WERI-Rb-1 (cell line): ENCODE measurements at places on chromosomes 1 and 21.

DNA sequence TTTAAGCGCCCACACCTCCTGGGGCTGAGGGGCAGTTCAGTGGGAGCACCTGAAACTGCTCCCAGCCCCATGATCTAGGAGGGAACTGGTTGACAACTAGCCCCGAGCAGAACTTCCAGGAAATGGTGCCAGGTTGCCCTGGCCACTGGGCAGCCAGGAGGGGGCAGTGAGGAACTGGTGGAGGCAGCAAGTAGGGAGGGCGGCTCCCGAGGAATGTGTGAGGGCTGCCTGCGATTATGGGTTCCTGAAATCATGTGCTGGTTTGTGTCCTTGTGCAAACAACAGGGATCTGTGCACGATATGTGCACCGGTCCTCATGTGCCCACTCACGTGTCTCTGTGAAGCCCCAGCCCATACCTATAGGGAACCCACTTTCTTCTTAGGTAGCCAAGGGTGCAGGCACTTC, 9.9 kb downstream of the GPR3 start:
- peak; percentile 57 for DNase-seq

DNA sequence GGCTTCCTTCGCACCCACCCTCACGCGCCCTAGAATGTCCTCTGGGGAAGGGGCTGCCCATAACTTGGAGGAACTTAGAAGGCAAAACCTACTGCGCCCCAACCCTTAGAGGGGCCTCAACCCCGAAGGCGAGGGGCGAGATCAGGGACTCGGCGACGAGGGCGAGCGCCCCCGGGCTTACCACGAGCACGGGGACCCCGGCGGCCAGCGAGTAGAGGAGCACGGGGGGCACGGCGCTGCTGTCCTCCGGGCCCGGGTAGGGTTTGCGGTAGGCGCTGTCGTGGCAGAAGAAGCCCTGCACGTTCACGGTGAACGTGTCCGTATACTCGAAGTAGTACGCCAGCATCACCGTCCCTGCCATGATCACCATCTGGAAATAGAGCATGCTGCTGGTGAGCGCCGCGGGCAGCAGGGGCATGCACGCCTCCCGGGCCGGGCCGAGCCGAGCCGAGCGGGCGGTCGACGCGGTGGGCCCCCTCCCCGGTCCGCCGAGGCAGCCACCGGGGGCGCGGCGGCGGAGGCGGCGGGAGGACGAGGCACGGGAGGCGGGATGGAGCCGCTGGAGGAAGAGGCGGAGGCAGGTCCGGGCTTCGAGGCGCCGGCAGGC, 304 bp downstream of the PLPPR5 start:
- peak; percentile 28 for DNase-seq

DNA sequence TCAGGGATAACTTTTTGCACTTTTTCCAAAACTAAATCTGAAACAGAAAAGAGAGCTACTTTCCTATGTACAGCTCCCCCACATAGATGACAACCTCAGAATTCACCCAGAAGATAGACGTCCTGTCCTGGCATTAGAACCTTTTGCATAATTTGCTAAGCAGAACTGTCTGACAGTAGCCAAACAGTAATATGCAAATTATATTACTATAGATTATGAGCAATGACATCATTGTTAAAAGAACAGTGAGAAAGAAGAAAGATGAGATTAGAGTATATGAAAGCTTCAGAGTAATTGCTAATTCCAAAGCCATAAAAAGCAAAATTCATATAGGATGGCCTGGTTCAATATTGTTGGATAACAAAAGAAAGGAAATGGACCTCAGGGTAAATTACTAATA, 43.7 kb downstream of the SLC44A5 start:
- no peak for DNase-seq

GRCh38 chr1:178092878-178093493, 918 bp upstream of the RASAL2 start:
- DNase-seq = peak; percentile 75

GRCh38 chr1:64223329-64224151, 20.1 kb downstream of the UBE2U start:
- DNase-seq = no peak

- no peak for DNase-seq
Measured at GRCh38 chr1:48495911-48496310, 23.9 kb upstream of the SPATA6 start.

DNA sequence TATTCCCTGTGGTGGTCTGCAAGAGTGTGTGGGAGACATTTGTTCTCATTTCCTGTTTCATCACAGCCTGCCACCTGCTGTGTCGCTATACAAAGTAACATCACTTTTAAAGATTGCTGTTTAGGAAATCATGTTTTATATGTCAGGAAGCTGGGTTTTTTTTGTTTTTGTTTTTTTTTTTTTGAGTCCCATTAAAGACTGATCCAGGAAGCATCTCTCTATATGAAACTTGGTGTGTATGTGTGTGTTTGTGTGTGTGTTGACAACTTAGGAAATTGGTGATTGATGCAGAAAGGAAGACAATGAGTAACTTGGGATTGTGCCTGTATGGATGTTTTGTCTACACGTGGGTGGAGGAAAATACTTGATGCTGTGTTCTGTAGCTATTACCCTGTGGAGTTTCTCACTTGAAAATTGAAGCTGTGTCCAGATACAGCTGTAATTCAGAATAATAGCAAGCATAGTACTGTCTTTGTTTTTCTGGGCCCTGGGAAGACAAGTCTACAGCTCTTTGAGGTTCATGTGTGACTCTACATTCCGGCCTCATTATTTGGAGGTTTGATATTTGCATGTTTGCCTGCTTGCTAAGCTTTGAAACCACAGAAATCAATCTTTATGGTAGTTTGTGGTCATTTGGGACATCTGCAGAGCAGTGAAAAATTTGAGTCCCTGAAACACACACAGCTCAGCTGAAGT, 47.9 kb downstream of the LAMC1 start:
- DNase-seq = no peak

DNA sequence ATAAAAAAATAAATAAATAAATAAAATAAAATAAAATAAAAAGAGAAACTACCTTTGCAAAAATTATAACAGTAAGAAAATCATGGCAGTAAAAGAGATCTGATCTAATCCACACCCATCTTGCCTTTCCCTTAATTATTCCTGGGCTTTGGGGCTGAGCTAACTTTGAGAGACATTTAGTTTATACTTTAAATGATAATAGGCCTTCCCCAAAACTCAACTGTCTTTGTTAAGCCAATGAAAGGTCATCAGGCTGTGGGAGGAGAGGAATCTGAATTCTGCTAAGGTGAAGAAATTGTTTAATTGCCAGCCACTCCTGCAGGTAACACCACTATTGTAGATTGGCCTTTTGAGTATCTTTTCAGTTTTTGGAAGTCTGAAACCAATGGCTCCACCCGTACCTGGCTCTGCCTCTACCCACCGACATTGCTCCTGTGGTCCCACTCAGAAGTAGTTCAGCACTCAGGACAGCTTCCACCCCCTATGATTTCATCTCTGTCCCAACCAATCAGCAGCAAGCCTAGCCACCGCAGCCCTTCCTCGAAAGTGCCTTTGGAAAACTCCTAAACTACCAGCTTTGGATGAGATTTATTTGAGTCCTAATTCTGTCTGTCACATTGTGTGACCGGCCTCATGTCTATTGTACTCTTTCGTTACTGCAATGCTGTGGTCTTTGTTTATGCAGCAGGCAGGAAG, 23.0 kb upstream of the PNRC2 start:
- DNase-seq = no peak

GRCh38 chr1:89557445-89557825, 32.8 kb downstream of the LRRC8B start:
- no peak for DNase-seq

- DNase-seq = no peak
Measured at GRCh38 chr1:109482242-109482641, 1.5 kb upstream of the ATXN7L2 start.

DNA sequence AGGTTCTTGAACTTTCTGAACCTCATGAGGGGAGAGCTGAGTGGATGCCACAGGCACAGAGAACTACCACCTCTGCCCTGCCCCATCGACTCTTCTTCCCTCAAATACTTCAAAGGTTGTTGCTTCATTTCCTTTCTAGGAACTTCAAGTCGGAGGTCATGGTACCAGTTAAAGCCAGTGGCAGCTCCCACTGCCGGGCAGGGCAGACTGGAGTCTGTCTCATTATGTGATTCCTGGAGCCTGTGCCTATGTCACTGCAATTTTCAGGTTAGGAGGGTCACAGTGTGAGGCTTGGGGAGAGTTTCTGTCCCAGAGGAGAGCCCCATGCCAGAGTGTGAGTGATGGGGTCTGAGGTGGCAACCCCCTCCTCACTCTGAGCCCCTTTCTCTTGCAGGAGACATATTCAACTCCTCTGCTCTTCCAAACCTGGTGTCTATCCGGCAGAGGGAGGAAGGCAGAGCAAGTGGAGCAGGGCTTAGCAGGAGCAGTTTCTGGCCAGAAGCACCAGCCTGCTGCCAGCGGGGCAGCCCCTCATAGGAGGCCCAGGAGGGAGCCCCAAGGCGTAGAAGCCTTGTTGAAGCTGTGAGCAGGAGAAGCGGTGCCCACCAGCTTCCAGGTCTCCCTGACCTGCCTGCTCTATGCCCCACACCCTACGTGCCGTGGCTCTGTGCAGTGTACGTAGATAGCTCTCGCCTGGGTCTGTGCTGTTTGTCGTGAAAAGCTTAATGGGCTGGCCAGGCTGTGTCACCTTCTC, 29.3 kb downstream of the CAMK1G start:
- DNase-seq = no peak

GRCh38 chr1:66769512-66770229, 17.4 kb downstream of the DYNLT5 start:
- no peak for DNase-seq

GRCh38 chr1:42140191-42140590, 13.0 kb upstream of the GUCA2B start:
- DNase-seq = no peak

DNA sequence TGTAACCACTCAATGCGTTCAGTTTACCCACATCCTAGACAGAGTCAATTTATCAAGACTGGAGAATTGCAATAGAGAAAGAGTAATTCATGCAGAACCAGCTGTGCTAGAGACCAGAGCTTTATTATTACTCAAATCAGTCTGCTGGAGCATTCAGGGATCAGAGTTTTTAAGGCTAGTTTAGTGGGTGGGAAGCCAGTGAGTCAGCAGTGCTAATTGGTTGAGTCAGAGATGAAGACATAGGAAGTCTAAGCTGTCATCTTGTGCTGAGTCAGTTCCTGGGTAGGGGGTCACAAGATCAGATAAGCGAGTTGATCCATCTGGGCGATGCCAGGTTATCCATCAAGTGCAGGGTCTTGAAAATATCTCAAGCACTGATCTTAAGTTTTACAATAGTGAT, 499.6 kb downstream of the MRPL39 start:
- DNase-seq = no peak

DNA sequence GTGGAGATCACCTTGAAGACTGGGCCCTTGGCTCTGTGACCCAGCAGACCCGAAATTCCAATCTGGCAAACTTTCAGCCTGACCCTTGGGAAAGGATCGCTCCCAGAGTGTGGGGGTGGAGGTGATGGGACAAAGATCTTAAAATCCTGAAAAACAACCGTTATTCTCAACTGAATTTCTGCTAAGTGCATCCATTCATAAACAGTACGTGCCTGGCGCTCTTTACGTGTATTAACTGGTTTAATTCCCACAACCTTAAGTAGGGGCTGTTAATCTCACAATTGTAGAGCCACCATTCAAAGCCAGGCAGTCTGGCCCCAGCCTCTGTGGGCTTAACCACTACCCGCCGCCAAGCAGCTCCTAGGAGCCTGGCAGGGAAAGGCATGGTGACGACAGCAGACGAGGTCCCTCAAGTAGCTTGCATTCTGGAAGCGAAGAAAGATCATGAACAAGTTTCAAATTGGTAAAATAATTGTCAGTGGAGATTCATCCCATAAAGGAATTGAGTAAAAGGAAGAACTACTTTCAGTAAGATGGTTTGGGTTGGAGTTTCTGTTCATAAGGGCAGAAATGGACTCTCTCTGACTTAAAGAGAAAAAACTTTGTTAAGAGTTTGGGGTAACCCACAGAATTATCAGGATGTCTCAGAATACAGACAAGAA, 11.4 kb upstream of the RGS16 start:
- peak; percentile 62 for DNase-seq

DNA sequence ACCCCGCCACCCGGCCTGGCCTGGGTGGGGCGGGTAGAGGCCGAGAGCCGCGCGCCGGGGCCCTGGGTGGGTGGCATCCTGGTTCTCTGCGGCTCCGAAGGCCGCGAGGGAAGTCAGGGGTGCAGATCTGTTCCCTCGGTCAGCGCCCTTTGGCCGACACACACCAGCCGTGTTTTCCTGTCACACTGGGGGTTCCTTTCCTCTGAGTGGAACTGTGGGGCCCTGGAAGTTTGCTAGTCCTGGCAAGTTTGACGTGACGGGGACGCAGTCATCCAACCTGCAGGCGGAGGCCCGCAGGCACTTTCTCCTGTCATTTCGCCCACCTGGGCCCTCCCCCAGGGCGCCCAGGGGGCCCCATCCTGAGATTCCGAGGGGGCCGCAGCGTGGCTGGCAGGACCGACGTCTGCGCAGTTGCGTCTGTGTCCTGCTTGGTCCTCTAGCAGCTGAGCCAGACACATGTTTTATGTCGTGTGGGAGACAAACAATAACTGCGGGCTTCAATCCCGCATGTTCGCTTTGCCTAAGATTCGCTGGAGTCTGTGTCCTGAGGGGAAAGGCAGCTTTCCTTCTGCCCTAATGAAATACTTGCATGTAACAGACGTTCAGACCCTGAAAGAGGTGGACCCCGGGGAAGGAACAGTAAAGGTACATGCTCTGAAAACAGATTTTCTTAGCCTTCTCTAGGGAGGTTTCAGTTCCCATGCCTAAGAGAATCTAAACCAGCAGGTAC, 1.5 kb downstream of the FAM163A start:
- DNase-seq = no peak

- no peak for DNase-seq
Measured at GRCh38 chr1:115239426-115239825, 98.6 kb downstream of the NGF start.

DNA sequence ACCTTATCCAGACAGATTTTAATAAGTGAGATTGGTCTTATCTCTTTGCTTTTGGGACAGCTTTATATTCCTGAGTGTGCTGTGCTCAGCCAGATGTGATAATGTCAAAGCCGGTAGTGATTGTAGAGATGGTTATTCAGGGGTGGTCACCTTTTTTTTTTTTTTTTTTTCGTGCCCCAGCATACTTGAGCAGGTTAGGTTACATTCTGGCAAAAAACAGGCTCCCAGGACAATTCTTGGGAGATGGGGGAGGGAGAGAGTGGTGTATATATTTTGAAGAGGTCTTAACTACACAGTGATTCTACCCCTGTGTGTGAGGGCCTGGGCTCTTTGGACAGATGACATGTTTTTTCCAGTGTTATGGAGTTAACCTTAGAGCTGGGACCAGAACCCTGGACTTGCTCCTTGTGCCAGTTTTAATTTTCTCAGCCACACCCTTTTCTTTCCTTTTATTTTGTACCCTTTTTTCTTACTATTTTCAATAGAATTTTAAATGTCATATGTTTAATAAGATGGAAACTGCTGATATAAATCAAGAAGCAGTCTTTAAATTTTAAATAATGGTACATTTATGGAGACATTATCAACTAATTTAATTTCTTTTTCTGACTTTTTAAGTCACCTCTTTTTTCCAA, 88.4 kb downstream of the DYRK1A start:
- no peak for DNase-seq
